GM23248 (cell line): ENCODE measurements at places on chromosomes 12 and 14. TPM values are rescaled to one million over a fixed set of nuclear protein-coding genes. Genes with fewer than 3 reads are reported as not detected.

BHLHE41 gene
- total RNA-seq: 0.76 and 1.6 TPM in 2 replicates

TECPR2 gene
- total RNA-seq: 10.1 and 15.8 TPM in 2 replicates

TRIM9 gene
- 0.32 TPM in 1 of 2 replicates, not detected in the other for total RNA-seq

KRT82 gene
- not detected in 2 replicates for total RNA-seq

SMOC1 gene
- total RNA-seq: 3.5 and 4.6 TPM in 2 replicates

TMEM52B gene
- 6.7 TPM in 1 of 2 replicates, not detected in the other for total RNA-seq

PIWIL1 gene
- total RNA-seq: not detected in 2 replicates

HPD gene
- not detected in 2 replicates for total RNA-seq

ST8SIA1 gene
- total RNA-seq: not detected in 2 replicates

DNA sequence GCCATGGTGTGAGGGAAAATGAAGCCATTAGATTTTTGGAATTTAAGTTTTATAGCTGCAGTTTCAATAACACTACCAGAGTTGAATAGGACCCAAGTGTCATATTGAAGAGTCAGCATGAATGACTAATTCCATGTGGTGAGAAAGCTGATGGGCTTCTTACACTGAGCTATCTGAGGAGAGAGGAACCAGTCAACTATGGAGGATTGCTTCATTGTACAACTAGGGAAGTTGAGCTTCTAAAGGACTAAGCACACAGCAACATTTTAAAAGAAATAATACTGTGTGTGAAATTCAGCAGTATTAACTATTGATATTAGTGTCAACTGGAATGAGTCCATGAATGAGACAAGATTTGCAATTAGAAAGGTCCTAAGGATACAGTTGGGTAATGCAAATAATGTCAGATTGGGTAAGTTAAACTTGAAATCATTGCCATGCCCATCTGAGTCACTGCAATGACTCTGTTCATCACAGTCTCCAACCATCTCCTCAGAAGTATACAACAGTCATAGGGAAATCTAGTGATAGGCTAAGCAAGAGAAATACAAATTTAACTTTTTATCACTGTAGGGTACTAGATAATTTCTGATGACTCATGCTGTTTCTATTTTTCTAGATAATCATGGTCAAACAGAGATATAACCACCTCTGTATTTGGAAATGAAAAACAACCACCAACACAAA, 394.2 kb downstream of the FSCB start:
- DNase-seq: no peak

DNA sequence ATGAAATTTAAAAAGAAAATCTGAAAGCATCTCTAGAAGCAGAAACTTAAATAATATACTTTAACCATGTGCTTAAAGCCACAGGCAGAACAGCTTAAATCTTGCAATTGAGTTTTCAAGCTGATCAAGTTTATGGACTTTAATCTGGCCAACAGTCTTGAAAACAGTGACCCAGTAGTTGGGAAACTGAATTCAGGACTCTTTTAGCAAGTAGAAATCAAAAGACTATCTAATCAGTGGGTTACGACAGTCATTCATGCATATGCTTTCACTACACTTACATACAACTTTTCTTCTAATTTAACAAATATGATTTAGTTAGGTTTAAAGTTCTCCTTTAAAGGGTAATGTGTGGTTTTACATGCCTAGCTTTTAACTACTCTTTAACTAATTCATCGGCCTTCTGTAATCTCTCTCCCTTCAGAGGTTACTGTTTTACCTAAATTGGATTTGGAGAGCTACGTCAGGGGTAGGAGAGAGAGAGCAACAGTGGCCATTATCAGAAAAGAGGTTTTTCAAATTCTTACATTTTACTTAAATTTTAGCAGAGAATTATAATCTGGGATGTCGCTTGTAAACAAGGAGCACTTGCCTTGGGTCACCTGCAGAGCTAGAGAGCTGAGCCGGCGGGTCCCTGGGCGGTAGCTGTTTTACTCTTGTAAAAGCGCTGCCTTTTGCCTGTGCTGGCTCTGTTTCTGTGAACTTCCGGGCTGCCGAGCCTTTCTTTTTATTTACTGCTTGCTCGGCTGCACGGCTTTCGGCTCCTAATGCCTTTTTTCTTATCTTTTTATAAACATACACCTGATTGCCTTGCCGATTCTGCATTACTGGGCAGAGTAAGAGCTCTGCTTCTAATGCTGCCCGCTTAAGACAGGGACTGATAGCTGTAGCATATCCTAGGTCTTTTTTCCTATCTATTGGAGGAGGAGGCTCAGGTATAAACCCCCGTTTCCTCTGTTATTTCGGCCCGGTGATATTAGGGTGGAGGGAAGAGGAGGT, 17.4 kb upstream of the LYZ start:
- peak; percentile 28 for DNase-seq

- DNase-seq: no peak
These were observed 6.6 kb downstream of the CLEC1B start for GRCh38 chr12:9992296-9992695.

GRCh38 chr12:94074980-94075629, 73.3 kb upstream of the PLXNC1 start:
- peak; percentile 97 for DNase-seq

DNA sequence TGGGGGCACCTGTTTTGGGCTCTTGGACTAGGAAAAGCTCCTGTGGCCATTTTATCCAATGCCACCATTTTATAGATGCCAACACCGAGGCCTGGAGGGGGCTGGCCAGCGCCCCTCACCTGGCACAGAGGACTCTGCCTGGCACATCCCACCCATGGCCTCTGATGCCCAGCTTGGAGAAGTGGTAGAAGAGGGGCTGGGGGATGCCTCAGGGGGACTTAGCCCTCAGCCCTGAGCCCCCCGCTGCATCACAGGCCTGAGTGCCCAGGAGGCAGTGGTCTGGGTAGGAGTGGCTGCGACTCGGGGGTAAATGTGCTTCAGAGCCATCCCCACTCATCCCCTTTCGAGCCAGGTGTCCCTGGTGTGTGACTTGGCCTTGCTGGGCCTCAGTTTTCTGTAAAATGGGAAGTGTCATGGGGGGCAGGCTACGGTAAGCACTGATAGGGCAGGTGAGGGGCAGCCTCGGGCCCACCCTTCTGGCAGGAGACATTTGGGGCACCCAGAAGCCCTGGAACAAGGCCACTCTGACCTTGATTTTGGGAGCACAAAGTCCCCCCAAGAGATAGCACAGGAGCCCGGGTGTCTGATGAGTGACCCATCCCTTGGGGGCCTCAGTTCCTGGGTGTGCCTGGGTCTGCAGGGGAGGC, 22.5 kb downstream of the SH2B3 start:
- DNase-seq: no peak

GRCh38 chr12:90883456-90883855, 71.5 kb downstream of the CCER1 start:
- no peak for DNase-seq

DNA sequence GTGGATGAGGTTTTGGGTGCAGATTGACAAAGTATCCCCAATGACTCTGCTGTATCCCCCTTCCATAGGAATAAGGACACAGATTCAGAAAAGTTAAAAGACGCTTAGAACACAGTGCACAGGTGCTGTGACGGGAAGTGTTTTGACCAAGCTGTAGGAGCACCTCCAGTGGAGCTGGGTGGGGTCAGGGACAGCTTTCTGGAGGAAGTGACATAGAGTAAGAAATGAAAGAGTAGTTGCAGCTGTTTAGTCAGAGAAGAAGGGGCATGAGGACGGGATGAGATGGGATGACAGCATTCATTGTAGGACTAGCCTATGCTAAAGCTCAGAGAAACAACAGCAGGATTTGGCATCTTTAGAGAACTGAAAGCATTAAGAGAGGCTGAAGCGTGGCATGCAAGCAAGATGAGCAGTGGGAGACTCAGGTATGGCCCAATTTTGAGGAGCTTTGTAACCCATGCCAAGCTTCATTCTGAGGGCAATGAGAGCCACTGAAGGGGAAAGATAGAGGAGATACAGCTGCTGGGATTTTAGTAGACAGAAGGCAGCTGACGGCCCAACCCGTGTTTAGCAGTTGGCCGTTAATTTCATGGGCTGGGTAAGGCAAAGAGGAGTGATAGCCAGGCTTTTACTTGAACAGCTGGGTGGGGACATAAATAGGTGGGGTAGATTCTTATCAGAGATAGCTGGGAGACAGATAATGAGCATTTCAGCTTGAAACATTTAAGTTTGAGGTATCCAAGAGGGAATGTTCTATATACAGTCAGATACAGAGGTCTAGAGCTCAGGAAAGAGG, 131.8 kb upstream of the KRAS start:
- no peak for DNase-seq

GRCh38 chr14:74893614-74894091, 11.9 kb downstream of the DLST start:
- DNase-seq: no peak

- no peak for DNase-seq
These were observed 80.1 kb downstream of the IRF2BPL start for GRCh38 chr14:76948213-76948947.

- no peak for DNase-seq
These were observed 42.1 kb downstream of the DYRK2 start for GRCh38 chr12:67690656-67691055.

- no peak for DNase-seq
These were observed 321.6 kb downstream of the BCL11B start for GRCh38 chr14:98950353-98950895.

DNA sequence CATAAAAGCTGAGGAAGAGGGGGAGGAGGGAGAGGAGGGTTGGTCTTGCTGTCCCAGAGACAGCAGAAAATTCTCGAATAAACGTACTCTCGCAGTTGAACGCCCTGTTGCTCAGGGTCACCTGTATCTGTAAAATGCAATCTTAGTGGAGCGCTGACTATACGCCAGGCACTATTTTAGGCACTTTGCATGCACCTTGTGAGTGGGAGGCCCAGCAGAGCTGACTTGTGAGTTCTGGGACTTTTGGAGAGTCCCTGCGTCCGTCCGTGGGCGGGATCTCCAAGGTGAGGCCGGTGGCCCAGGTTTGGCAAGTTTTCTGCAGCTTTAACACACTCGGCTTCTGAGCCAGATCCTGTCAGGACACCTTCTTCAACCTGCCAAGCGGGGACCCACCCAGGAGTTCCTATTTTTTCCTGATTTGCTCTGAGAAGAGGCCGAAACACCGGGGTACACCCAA, 32.5 kb upstream of the PLEKHG6 start:
- no peak for DNase-seq

DNA sequence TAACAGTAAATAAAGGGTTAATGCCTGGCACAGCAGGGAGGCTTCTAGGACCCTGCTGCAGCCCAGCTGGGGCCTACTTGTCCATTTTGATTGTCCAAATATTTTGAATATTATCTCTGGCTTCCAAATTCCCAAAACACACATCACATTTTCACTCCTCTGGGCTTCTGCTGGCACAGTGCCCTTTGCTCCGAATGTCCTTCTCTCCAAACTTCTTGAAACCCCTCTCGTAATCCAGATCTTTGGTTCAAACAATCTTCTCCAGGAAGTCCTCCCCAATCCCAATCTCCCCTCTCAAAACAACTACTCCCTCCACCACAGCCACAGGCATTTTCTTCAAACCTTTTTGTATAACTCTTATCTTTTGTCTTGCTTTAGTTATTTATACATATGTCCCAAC, 225.6 kb downstream of the PPM1H start:
- DNase-seq: no peak

- DNase-seq: no peak
These were observed 19.5 kb downstream of the PITPNM2 start for GRCh38 chr12:123131291-123131832.

DNA sequence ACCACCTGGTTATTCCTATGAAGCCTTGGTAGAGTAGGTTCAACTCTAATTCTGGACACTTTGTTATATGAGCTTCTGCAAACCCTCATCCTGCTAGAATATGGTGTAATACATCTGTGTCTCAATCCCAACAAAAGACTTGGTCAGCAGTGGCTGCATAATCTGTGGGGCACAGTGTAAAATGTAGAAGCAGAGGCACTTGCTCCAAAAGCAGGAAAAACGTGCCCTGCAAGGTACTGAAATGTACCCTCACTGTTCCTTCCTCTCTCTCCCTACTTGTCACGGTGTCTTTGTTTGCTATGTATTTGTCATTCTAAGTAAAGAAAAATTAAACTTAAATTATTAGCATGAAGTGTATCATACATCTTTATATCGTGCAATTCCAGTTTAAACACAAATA, 267.9 kb downstream of the BCL11B start:
- DNase-seq: no peak

DNA sequence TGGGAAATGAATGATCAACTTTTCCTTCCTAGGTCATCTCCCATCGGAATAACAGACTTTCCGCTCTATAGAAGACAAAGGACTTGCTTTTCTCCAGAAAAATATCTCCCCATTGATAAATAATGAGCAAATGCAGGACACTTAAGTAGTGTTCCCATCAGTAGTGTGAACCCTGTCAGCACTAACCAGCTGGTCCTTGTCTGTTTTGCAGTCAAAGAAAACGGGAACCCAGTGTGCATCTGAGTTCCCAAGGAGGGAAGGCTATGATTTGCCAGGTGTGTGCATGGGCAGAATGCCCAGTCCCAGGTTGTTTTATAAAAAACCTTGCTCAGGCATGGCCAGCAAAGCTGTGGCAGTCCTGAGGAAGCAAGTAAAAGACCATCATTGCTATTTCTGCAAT, 256.5 kb upstream of the HMGA2 start:
- no peak for DNase-seq

- peak; percentile 50 for DNase-seq
These were observed 234.8 kb downstream of the CACNA1C start for GRCh38 chr12:2287589-2287988.

DNA sequence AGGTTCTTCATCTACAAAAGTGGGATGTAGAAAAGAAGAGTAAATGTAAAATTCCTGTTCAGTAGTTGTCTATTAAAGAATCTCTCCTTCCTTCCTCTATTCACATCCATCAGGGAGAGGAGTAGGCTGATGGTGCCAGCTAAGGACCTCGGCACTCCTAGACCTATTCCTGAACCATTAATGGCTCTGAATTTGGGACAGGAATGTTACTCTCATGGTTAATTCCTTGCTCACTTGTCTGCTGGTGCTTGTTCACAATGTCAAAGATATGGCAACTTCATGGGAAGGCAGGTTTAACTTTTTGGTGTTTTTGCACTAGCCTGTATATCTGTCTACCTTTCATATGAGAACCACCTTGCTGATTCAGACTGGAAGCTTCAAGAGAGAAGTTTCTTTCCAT, 206.6 kb downstream of the DAD1 start:
- DNase-seq: no peak

GRCh38 chr14:59905188-59905587, 14.8 kb upstream of the LRRC9 start:
- DNase-seq: peak; percentile 22

- no peak for DNase-seq
These were observed 66.5 kb upstream of the ABCD2 start for GRCh38 chr12:39685854-39686657.

- DNase-seq: no peak
These were observed 2.8 kb upstream of the AAAS start for GRCh38 chr12:53324113-53324778.
